ENCODE measurements at places on chromosomes 6 and 20. TPM values are rescaled to one million over a fixed set of nuclear protein-coding genes. Genes with fewer than 3 reads are reported as not detected.

- DNase-seq, result no peak
Measured at GRCh38 chr20:24605937-24606455, 136.6 kb downstream of the SYNDIG1 start.

DNA sequence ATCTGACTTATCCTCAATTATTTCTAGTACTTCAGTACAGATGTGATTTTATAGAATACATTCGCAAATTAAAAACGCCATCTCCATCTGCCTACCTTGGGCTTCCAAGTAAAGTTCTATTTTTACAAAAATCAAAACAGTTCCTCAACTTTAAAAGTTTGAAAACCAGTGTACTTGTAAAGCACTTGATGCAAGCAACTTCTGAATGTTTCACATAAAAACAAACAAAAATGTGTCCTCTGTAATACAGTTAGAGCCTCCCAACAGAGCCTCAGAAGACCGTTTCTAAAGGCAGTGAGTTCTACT, 384 bp upstream of the MANEA start:
- no peak for DNase-seq

Gene FAM83C
- not detected for polyA plus RNA-seq

Gene FAM209B
- polyA plus RNA-seq, result 0.46 TPM

Gene TP53TG5
- not detected for polyA plus RNA-seq

Data from A549 (cell line).